ENCODE measurements at places on chromosomes 3 and 15. TPM values are rescaled to one million over a fixed set of nuclear protein-coding genes. Genes with fewer than 3 reads are reported as not detected.

- DNase-seq, result peak; percentile 59
These were observed 44.8 kb upstream of the RAF1 start for GRCh38 chr3:12708584-12709192.

DNA sequence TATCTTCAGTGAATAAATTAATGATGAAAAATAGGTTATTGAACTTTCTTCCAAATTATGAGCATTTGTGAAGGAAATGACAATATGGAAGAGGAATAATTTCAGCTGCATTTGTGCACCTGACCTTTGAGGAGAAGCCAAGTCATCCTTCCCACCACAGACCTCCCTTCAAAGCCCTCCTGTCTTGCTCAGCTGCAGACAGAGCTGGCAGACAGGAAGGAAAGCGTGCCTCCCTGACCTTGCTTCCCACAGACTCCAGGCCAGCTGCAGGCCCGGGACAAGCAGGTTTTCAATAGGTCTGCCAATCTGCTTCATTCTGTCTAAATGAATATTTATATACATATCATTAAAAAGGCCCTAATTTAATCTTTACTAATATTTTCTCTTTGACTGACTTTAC lies 152.9 kb upstream of the RBMS3 start:
- no peak for DNase-seq

DNA sequence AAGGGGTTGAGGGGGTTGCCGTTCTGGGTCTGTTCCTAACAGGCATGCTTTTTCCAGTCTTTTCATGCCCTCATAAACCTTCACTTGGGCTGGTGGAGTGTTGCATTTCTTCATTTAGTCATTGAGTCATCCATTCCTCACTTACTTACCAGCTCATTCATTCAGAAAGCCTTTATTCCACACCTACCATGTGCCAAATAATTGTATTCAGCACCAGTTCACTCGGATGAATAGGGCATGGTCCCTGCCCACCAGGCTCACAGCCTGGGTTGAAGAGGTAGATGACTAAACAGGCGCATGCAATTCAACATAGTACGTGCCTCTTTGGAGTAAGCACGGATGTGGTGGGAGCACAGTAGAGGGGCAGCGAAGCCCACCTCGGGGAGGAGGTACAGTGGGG lies 35.1 kb upstream of the THSD4 start:
- no peak for DNase-seq

- DNase-seq, result peak; percentile 68
These were observed 501 bp downstream of the DMXL2 start for GRCh38 chr15:51621936-51622603.

DNA sequence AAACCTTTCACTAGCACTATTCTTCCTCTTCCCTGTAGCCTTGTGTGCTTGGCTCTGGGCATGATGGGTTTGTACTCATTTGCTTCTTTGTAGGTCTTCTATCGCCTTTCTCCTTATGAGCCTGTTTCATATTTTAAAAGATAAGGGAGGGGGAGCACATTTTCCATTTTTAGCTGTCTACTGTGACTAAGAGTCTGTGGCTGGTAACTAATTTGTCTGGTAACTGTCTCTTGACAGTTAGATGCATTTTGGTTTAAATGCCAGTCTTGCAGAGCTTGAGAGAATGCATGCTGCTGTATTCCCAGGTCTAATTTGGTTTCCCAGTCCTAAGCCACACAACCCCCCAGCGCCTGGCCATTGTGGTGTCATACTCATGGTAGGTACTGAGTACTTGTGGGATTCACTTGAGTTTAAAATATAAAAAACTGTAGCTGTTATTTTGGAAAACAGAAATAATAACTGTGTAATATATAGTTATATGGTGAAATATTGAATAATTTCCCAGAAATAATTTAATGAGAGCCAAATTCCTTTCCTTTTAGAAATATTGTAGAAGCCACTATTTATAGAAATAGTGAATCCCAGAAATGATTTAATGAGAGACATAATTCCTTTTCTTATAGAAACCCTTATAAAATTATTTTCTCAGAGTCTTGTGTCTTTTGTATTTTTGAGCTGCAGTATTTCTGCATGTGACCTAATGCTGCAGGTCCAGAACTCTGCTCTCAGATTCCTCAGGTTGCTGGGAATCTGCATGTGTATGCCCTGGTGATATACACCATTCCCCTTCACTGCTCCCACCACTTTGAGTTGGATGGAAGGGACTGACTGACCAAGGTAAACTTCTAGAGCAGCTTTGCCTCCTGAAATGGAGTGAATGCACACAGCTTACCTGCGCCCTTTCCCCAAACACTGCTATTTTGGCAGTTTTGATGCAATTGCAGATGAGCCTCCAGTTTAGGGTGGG lies 13.9 kb upstream of the GPR171 start:
- no peak for DNase-seq

Gene P2RY13
- not detected for total RNA-seq

Measured in hepatocyte (in vitro differentiated cells).